Mammary microvascular endothelial cell (primary cell): ENCODE measurements at places on chromosomes 3 and 15. TPM values are rescaled to one million over a fixed set of nuclear protein-coding genes. Genes with fewer than 3 reads are reported as not detected.

Gene PLSCR2
- not detected in 2 replicates for total RNA-seq

Gene CRYGS
- total RNA-seq = 0.13 and 0.69 TPM in 2 replicates

Gene TMCO5A
- total RNA-seq = not detected in 2 replicates

Gene RAD51
- total RNA-seq = 12.3 and 16.2 TPM in 2 replicates

Gene SMAD6
- 24.8 and 25.6 TPM in 2 replicates for total RNA-seq

Gene FSD2
- total RNA-seq = not detected in 2 replicates

Gene WDR93
- not detected in 2 replicates for total RNA-seq

Gene NR2E3
- 0.13 TPM in 1 of 2 replicates, not detected in the other for total RNA-seq

Gene PRSS50
- not detected in 2 replicates for total RNA-seq
